Vein endothelial cell (primary cell): ENCODE measurements at places on chromosomes 1 and 21. TPM values are rescaled to one million over a fixed set of nuclear protein-coding genes. Genes with fewer than 3 reads are reported as not detected.

PRCC gene
- 26.5 and 35.3 TPM in 2 replicates for total RNA-seq

KRTAP12-2 gene
- not detected in 2 replicates for total RNA-seq

LCE6A gene
- total RNA-seq: not detected in 2 replicates

RAB7B gene
- 0.10 TPM in 1 of 2 replicates, not detected in the other for total RNA-seq

FCRL2 gene
- not detected in 2 replicates for total RNA-seq

LAMC2 gene
- total RNA-seq: 2.3 and 2.8 TPM in 2 replicates

FCAMR gene
- not detected in 2 replicates for total RNA-seq

ANKRD35 gene
- under 0.01 and 0.10 TPM in 2 replicates for total RNA-seq

ATP1A4 gene
- not detected in 2 replicates for total RNA-seq

GJA8 gene
- total RNA-seq: not detected in 2 replicates

COL18A1 gene
- 398 and 480 TPM in 2 replicates for total RNA-seq

SH2D1B gene
- total RNA-seq: not detected in 2 replicates

LAPTM5 gene
- 46.6 and 47.0 TPM in 2 replicates for total RNA-seq

JUN gene
- total RNA-seq: 110 and 133 TPM in 2 replicates

VCAM1 gene
- 10.1 and 15.0 TPM in 2 replicates for total RNA-seq

SPRR2E gene
- total RNA-seq: not detected in 2 replicates

MROH7 gene
- total RNA-seq: under 0.01 and 0.10 TPM in 2 replicates

WNT4 gene
- total RNA-seq: 0.33 and 1.4 TPM in 2 replicates

SPTA1 gene
- total RNA-seq: 5.9 and 14.6 TPM in 2 replicates

EPRS1 gene
- total RNA-seq: 112 and 147 TPM in 2 replicates

MX2 gene
- 0.19 and 0.98 TPM in 2 replicates for total RNA-seq

DAB1 gene
- total RNA-seq: under 0.01 TPM in 1 of 2 replicates, not detected in the other

PSMD4 gene
- 132 and 160 TPM in 2 replicates for total RNA-seq

RGL1 gene
- 30.5 and 34.6 TPM in 2 replicates for total RNA-seq

EFNA1 gene
- total RNA-seq: 84.4 and 125 TPM in 2 replicates
